HCT116 (cell line): ENCODE measurements at places on chromosomes 5 and 9. TPM values are rescaled to one million over a fixed set of nuclear protein-coding genes. Genes with fewer than 3 reads are reported as not detected.
A peak's percentile ranks its signal among the peaks of the same experiment; 100 is the strongest.

SIT1 gene
- not detected for total RNA-seq

GRCh38 chr9:84669013-84669287, 579 bp upstream of the NTRK2 start:
- no peak for DNase-seq

N4BP3 gene
- 5.2 TPM for total RNA-seq

DNA sequence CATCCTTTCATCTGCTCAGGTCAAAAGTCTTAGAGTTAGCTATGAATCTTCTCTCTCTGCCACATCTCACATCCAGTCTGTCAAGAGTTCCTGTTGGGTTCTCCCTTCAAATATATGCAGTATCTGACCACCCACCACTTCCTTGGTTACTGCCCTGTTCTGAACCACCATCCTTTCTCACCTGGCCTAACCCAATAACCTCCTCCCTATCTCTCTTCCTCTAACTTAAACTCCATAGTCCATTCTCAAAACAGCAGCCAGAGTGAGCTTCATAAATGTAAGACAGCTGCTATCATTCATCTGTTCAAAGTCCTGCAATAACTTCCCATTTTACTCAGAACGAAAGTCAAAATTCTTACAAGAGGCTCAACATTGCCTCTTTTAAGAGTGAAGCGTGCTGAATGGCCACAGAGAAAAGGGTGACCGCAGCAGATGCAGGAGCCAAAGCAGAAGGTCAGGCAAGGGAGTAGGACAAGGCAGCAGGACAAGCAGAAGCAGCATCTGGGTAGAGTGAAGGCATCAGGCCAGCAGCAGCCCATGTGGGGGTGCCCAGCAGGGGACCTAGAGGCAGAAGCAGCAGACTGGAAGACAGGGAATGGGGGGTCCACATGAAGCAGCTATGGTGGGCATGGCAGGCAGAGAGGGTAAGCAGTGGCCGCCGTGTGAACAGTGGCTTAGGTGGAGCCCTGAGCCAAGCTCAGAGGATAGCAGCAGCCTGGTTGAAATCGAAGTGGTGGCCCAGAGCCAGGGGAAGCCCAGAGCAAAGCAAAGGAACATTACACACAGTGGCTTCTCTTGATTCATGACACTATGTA, 39.3 kb upstream of the CDC42SE2 start:
- DNase-seq: no peak

- no peak for DNase-seq
Measured at GRCh38 chr5:39175273-39175955, 43.9 kb downstream of the FYB1 start.

GRCh38 chr9:126084008-126084407, 242.6 kb upstream of the MVB12B start:
- DNase-seq: no peak

GRCh38 chr5:91668261-91668660, 285.1 kb upstream of the ARRDC3 start:
- DNase-seq: no peak

SLC34A3 gene
- total RNA-seq: 0.15 TPM

ADGRV1 gene
- 6.0 TPM for total RNA-seq

TMEM174 gene
- total RNA-seq: not detected

DOCK8 gene
- 0.37 TPM for total RNA-seq

HTR4 gene
- not detected for total RNA-seq

DNA sequence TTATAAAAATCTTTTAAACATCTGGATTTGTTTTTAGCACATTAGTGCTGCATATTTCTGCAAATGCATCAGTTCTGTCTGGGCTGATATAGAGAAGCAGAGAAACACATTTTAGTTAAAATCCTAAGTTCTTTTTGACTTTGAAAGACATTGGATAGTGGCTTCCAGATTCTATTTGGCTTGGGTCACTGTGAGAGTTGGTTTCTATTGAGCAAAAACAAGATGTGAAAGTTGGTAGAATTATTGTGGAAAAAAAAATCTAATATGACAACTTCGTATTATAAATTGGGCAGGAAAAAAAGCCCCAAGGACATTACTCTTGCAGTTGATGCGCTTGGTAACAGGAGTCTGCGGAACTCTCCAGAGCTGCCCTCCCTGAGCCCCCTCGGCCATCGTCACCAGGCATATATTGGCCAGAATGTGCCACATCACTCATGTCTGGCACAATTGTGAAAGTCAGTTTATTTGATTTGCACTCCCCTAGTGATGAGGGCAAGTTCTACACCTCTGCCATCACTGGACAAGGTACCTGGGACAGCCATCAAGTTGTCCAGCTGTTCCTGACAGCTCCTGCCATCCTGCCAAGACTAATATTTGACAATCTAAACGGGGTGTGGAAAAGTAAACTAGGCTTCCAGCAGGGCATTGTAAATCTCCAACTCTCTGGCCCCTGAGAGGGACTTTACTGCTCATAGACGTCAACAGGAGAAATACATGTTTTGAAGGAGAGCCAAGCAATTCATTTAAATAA, 334.5 kb downstream of the TENT4A start:
- DNase-seq: no peak

GRCh38 chr9:27204578-27204977, 92.4 kb downstream of the EQTN start:
- DNase-seq: no peak

GRCh38 chr9:133149130-133150015, 14.3 kb downstream of the GBGT1 start:
- peak; percentile 89 for DNase-seq

- no peak for DNase-seq
Measured at GRCh38 chr5:179128041-179128365, 67.8 kb downstream of the ZNF354C start.

- DNase-seq: no peak
Measured at GRCh38 chr5:72071906-72072305, 35.4 kb upstream of the MAP1B start.

PHF24 gene
- total RNA-seq: 0.47 TPM

DNA sequence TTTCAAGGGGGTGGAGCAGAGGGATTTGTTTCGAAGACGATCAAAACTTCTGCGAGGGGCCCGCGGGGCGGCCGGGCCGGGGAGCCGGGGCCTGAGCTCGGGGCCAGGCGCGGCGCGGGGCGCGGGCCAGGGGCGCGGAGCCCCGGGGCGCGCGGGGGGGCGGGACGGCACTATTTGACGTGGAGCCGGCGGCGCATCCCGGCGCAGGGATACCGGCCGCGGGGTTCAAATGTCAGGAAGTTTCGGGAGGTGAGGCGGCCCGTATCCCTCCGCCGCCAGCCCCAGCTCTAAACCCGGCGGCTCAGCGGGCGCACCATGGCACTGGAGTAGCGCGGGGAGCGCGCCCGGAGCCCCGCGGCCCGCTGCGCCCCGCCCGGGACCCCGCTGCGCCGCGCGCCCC, at the start of gene LMX1B:
Gene LMX1B (plus strand): TSS at position 278 of the 400 bp plus-strand sequence. CDS start 522 bp downstream, outside the sequence.
- DNase-seq: peak; percentile 63

DNA sequence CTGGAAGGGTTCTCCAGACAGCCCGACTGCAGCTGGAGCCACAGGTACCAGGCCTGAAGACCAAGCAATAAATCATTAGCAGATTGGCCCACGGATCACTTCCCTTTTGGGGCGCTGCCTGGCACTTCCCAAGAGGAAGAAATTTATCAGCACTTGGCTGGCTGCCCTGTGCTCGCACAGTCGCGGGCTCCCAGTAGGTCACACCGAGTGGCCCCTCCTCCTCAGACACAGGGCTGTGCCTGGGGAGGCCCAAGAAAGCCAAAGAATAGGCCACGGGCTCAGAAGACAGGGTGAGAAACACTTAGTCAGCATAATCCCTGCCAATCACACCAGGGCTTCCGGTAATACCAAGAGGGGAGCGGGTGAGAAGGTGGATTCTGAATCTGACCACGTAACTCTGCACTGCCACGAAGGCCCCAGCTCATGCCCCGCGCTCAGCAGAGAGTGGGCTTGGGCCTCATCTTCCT, 115.7 kb upstream of the MSX2 start:
- peak; percentile 67 for DNase-seq

DNA sequence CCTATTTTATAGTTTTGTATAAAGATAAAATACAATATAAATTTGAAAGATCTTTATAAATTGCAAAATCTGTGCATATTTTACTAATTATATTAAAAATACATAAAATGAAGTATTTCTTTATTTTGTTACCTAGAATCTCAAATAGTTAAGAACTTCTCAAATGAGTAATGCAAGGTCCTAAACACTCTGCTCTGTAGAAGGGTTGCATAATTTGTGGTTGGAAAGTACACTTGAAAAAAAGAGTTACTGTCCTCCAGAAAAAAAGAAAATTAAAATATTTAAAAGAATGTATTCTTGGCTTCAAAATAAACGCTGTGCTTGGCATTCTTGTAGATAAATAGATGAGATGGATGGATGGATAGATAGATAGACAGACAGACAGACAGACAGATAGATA, 428.8 kb upstream of the CDH6 start:
- DNase-seq: no peak

- DNase-seq: peak; percentile 47
Measured at GRCh38 chr5:38208782-38209378, 49.5 kb upstream of the EGFLAM start.

CDH6 gene
- total RNA-seq: 0.12 TPM

- DNase-seq: no peak
Measured at GRCh38 chr5:84599964-84600363, 215.3 kb upstream of the EDIL3 start.

DNA sequence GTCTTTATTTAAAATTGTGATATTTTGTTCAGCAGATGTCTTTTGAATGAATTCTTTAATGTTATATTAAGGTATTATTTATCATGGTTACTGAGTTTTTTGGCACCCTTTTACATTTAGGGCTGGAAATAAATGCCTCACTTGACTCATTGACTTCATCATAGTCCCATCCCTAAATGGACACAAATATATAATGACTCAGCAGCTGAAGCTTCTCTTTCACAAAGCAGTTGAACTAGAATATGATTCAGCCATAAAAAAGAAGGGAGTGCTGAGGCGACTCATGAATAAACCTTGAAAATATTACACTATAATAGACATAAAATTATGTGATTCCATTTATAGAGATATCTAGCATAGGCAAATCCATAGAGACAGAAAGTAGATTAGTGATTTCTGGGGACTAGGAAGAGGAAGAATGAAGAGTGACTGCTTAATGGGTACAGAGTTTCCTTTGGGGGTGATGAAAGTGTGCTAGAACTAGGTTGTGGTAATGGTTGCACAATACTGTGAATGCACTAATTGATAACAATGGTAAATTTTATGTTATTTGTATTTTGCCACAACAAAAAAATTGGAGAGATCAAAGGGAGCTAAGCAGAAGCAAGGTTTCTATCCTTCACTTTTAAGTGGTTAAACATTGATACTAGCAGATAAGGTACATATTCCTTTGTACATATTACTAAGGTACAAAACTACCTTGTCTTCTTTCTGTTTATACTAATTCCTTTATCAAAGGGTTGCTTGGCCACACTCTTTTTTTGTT, 449.6 kb downstream of the NTRK2 start:
- DNase-seq: no peak

- DNase-seq: peak; percentile 67
Measured at GRCh38 chr5:132414634-132415378, 45.3 kb downstream of the SLC22A5 start.

DNA sequence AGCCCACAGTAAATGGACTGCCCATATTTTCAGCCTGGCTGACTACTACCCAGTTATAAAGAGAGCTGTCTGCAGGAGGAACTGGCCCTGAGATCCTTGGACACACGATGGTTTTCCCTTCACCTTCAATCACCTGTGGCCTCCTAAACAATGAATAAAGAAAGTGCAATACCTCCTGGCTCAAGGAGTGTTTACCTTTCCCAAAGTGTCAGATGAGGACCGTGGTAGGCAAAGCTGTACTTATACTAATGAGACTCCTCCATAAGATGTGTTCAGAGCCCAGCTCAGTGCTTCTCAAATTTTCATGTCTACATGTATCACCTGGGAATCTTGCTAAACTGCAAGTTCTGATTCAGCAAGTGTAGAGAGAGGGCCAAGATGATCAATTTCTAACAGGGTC, 284.5 kb upstream of the VLDLR start:
- no peak for DNase-seq

GRCh38 chr5:54289769-54290168, 20.6 kb downstream of the ARL15 start:
- no peak for DNase-seq

GRCh38 chr5:115686051-115686737, 60.4 kb upstream of the TMED7 start:
- DNase-seq: no peak

DNA sequence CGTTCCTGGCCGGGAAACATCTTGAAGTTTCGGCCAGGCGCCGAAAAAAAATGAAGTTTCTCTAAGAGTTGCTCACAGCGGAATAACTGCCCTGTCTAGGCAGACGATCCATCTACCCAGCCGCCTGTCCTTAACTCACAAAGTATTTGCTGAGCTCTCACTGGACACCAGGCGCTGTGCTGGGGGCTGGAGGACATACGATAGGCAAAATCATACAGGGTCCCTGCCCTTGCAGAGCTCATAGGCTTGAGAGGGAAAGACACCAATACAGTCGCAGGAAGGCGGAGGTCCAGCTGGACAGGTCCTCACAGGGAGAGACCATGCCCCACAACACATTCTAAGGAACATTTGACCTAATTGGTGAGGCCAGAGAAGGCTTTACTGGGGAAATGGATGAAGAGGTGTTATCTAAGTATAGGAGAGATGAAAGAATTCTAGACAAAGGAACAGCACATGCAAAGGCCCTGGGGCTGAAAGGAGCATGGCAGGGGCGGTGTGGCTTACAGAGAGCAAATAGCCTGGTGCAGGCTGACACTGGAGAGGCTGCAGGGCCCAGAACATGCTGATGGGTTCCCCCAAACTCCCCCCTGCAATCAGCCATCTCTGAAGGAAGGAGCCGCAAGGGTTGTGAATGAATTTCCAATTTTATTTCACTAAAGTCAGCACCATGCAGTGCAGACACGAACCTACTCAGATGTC, 2.0 kb upstream of the MXD3 start:
- no peak for DNase-seq

GRCh38 chr5:178314961-178315820, 82.6 kb upstream of the PHYKPL start:
- DNase-seq: no peak
